ENCODE measurements at places on chromosomes 6 and 20. TPM values are rescaled to one million over a fixed set of nuclear protein-coding genes. Genes with fewer than 3 reads are reported as not detected.

The EYA4 gene
- 0.61 TPM for total RNA-seq

The BPHL gene
- total RNA-seq, result 14.6 TPM

The TCF15 gene
- total RNA-seq, result 0.32 TPM

The ATG5 gene
- total RNA-seq, result 66.6 TPM

The IMPG1 gene
- under 0.01 TPM for total RNA-seq

The MYO6 gene
- total RNA-seq, result 23.9 TPM

The AGER gene
- total RNA-seq, result 0.46 TPM

The PNLDC1 gene
- 0.30 TPM for total RNA-seq
